ENCODE measurements at places on chromosomes 3 and 15.

DNA sequence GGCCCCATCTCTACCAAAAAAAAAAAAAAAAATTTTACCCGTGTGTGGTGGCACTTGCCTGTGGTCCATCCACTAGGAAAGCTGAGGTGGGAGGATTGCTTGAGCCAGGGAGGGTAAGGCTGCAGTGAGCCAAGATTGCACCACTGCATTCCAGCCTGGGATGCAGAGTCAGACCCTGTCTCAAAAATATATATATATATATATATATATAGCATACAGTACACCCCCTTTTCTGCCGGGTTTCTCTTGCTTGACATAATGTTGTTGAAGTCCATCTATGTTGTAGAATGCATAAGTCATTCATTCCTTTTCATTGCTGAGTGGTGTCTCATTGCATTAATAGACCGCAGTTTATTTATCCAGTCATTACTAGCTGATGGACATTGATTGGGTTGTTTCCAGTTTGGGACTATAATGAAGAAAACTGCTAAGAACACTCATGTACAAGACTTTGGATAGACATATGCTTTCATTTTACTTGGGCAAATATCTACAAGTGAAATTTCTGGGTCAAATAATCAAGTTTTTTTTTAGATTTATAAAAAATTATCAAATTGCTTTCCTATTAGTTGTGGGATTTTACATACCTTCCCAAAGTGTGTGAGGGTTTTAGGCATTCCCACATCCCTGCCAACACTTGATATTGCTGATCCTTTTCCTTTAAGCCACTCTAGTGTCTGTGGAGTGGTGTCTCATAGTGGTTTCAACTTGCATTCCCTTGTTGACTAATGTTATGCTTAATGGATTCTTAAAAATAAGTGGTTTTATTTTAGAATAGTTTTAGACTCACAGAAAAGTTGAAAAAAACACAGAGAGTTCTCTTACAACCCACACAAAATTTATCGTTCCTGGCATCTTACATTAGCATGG is 2.1 kb upstream of the PRR20G start:
- DNase-seq, result no peak

- DNase-seq, result no peak
Observed at GRCh38 chr3:178182337-178182779, 353.9 kb upstream of the KCNMB2 start.

DNA sequence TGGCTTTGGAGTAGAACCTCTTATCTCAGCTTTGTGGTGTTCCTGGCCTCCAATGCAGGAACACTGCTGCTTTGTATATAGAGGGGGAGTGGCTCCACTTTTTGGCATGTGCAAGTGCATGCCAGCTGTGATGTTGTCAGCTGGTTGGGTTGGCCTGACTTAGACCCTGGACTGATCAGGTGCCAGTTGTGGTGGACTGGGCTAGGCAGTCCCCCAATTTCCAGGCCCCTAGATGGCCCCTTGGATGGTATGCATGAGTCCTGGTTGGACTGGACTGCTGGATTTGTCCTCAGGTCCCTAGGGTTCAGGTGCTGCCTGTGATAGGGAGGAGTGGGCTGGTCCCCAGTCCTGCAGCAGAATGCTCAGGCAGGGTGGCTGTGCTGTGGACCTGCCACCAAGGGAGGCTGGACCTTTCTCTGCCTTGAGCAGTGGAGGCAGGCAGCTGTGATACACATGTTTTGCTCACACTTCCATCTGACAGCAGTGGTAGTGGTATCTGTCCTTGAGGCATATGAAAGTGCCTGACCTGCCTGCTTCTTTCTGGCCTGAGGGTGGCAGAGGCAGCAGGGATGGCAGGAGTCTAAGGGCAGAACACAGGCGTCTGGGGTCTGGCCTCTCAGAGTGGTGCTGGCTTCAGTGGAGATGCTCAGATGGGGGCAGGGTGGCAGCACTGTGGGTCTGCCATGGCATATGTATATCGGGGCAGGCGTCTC is 74.8 kb downstream of the STXBP5L start:
- no peak for DNase-seq

GRCh38 chr15:68339481-68339880 is 61.9 kb downstream of the FEM1B start:
- no peak for DNase-seq

- DNase-seq, result no peak
Observed at GRCh38 chr3:115720983-115721382, 97.7 kb downstream of the GAP43 start.

GRCh38 chr3:103181160-103181559 is 746.3 kb downstream of the ZPLD1 start:
- no peak for DNase-seq

- no peak for DNase-seq
Observed at GRCh38 chr3:94083261-94083660, 20.4 kb downstream of the NSUN3 start.

- no peak for DNase-seq
Observed at GRCh38 chr3:134476306-134476705, 9.5 kb downstream of the ANAPC13 start.

GRCh38 chr15:57667171-57667849 is 39.2 kb upstream of the POLR2M start:
- no peak for DNase-seq

- DNase-seq, result no peak
Observed at GRCh38 chr15:46394463-46394862, 759.6 kb downstream of the SQOR start.

GRCh38 chr15:101029971-101030661 is 111.0 kb downstream of the LRRK1 start:
- no peak for DNase-seq

GRCh38 chr3:61184956-61185355 is 66.3 kb downstream of the FHIT start:
- DNase-seq, result no peak

GRCh38 chr15:82159922-82160321 is 102.6 kb downstream of the EFL1 start:
- DNase-seq, result no peak

DNA sequence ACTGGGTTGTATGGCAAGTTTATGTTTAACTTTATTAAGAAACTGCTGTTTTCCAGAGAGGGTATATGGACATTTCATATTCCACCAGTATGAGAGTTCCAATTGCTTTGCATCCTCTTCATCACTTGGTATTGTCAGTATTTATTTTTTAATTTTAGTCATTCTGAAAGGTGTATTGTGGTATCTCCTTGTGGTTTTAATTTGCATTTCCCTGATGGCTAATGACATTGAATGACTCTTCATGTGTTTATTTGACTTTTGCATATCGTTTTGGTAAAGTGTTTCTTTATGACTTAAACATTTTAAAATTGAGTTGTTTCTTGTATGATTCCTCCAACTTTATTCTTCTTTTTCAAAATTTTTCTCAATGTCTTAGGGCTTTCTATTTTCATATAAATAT is 44.4 kb downstream of the IL1RAP start:
- no peak for DNase-seq

DNA sequence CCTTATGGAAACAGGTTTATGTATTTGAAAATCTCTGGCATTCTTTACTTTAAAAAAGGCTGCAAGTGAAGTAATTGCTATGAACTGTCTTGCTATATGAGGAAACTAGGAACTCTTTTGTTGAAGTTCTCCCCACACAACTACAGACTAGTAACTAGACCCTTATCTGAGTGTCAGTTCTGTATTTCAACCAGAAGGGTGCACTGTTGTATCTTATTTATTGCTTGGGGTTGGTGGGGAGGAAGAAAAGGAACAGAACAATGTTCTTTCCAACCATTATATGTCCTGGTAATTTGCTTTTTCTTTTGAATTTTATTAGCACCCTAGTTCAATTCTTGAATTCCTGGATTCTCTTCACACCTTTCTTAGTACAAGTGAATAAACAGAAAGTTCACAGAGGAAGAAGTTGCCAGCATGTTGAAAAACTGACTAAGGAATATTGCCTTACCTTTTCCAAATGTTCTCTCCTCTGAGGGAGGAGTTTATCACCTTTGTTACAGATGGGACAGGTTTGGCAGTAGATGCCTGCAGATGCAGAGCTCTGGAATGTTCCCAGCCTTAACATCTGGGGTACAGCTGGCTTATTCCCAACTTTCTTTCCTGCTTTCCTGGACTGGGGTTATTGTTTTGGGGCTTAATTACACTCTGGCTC is 162.4 kb upstream of the CFAP20DC start:
- DNase-seq, result no peak

DNA sequence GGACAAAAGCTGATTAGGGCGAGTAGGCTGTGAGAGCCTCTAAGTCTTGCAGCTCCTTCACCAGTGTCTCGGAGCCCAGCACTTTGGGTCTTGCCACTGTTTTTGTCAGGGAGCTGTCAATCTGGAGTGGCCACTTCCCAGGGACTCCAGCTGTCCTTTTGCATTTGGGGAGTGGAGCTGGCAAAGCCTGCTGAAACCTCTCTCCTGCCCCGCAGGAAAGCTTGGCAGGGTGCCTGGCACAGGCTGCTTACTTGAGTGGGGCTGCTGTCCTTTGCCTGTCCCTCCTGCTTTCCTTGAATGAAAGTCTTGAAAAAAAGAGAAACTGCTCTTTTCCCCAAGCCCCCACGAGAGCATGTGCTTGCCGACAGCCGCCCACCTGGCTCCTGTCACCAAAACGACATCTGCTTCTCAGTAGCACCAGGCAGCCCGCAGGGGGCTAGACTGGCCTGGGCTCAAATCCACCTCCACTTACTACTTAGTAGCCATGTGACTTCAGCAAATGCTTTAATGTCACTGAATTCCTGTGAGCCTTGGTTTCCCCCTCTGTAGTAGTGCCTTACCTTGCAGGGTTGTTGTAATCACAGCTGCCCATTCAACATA is 13.7 kb downstream of the USP13 start:
- DNase-seq, result no peak

DNA sequence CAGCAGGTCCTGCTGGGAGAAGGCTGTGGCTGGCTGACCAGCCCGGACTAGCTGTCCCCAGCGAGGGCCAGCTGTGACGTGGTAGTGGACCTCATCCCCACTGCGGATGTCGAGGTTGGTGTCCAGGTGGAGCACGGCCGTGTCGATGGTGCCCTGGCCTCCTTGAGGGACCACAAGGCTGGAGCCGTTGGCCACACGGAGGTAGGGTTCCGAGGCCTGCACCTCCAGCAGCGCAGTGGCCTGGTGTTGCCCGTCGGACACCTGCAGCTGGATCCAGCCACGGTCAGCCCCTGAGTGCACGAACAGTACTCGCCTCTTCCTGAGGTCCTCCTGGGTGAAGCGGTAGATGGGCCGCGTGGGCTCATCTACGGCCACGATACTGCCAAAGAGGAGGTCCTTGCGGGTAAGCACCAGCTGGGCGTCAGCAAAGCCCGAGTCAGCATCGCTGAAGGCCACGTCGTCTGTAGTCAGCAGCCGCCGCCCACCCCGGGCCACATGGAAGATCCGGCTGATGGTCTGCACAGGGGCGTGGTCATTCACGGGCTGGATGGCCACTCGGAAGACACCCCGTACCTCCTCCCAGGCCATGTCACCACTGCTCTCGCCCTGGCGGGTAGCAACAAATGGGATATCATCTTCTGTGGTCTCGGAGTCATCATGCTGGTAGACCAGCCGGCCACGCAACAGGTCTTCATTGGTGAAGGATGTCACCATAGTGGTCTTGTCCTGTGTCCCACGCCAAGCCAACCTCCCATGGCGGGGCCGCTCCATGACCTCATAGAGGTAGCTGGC is 25.0 kb downstream of the CSPG4 start:
- no peak for DNase-seq

DNA sequence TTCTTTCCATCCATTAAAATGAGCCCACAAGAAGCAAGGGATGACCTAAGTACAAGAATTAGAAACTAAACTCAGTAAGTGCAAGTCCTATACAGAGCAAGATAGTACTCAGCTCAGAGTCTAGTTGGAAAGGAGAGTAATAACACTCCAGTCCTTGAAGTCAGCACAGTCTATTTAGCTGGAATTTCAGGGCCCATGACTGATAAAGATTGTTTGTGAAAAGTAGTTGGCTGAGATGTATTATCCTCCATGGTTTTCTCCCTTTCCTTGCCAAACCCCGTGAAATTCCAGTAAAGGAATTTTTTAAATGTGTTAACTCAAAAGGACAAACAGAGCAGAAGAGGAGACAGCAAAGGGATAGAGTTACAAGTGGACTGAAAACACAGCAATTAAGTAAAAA is 127.2 kb upstream of the STT3B start:
- DNase-seq, result no peak

DNA sequence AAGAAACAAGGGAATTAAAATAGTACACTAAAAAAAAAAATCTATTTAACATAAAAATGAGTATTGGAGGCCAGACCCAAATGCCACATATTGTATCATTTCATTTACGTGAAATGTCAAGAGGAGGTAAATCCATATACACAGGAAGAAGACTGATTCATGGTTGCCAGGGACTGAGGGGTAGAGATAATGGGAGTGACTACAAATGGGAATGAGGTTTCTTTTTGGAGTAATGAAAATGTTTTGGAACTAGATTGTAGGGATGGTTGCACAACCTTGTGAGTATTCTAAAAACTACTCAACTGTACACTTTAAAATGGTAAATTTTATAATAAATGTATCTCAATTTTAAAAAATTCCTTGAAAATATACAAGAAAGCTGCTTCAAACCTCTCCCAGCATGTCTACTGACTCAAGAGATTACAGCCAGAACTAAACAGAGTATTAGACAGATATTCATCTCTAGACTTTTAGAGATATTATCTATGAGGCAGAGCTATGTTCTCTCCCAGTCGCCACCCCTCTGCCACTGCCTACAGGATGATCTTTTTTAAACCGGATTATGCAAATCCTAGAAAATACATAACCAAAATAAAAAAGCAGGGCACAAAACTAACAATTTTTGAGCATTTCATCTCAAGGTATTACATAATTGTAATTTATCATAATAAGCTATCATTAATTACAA is 6.2 kb downstream of the HLTF start:
- no peak for DNase-seq

- DNase-seq, result no peak
Observed at GRCh38 chr3:188169830-188170455, 16.0 kb downstream of the LPP start.

DNA sequence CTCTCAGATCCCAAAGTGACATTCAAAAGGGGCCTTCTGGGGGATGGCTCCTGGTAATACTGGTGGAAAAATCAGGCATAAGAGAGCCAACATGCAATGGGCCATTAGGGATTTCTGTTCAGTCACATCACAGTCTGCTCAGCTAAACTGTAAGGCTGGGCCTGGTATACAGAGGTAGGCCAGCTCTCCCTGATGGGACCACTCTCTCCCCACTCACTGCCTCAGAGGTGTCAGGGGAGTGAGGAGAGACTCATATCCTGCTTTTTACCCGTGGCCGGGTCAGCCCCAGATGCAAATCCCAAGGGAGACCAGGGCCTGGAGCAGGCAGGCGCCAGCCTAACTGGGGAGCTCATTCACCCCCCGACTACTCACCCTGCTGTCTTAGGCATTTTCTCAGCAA is 48.1 kb upstream of the TPM1 start:
- no peak for DNase-seq

All from activated CD8-positive, alpha-beta memory T cell treated with anti-CD3 and anti-CD28 coated beads for 1 hour (primary cell).